Tibial artery (tissue), 4 donors: ENCODE measurements at places on chromosomes 12 and 14.

GRCh38 chr14:99078426-99078825 is 193.6 kb downstream of the BCL11B start:
- no peak for DNase-seq

DNA sequence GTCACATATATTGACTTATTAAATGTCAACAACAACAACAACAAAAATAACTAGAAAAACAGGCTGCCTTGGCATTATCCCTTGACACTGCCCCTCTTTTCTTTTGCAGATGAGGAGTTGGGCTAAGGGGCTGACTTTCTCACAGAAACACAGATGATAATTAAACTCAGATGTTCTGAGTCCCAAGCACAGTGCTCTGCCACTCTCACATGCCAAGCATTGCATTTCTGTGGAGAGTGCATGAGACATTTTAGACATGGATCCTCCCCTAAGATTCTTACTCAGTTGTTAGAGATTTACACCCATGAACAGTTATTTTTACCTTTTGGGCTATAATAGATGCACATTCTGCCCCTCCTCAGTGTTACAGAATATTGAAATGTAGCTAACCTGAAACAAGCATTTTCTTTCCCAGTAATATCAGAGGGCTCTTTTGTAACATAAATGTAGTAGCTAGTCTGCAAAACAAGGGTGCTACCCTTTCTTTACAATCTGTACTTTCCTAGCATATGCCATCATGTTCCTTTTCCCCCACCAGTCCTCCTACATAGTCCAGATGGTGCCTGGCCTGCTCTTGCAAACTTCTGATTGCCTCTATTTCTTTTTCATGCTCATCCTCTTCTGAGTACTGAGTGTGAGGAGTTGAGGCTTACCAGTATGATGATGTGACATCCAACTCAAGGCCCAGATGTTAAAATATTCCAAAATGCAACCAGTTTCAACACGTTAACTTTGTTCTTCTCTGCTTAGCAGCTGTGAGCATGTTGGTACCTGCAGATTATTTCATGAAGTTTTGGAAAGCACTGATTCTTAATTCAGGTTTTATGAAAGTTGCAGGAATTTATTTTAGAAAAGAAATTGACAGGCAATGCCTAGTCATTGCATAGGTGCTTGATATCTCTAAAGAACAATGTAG is 125.0 kb upstream of the ATP2B1 start:
- DNase-seq = no peak

DNA sequence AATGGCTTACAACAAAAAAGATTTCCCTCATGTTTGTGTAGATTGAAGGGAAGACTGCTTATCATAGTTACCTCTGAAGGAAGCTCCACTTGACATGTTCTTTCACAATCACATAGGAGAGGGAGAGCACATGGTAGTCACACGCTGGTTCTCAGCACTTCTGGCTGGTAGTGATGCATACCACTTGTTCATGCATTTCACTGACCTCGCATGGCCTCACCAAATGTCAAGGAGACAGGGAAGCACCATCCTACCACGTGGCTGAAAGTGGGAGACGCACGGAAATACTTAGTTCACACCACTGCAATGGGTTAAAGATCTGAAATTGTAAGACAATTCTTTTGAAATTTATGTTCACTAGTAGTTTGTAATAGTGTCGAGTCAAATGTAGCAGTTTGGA is 74.0 kb downstream of the PDE3A start:
- no peak for DNase-seq

DNA sequence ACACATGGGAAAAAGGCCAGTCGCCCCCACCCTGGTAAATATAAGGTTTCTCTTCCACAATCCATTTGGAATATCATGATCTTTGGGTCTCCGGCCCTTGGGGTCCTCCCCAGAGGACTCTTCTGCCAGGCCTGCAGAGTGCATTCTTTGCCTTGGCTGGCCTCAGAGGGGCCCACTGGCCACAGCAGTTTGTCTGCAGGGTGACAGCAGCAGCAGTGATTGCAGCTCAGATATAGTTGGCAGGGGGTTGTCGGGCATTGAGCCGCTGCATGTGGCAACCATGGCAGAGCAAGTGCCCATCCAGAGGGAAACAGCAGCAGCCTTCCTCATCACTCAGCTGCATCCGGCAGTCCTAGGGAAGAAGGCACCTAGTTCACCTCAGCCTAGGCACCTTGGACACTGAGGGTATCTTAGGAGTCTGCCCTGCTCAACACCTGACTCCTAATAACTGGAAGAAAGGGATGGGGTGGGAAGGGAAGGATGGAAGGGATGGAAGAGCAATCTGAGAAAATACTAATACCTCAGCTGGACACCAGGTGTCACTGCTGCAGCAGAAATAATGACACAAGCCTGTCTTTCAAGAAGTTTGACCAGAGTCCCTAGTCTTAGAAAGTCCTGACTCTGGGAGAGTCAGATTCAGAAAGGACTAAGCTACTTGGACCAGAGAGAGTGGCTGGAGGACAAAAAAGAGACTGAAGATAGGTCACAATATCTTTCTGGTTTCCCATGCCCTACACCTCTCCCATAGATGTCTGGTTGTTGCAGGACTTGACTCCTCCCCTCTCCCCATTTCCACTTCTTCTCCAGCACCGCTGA is 8.9 kb downstream of the AJUBA start:
- DNase-seq = no peak

DNA sequence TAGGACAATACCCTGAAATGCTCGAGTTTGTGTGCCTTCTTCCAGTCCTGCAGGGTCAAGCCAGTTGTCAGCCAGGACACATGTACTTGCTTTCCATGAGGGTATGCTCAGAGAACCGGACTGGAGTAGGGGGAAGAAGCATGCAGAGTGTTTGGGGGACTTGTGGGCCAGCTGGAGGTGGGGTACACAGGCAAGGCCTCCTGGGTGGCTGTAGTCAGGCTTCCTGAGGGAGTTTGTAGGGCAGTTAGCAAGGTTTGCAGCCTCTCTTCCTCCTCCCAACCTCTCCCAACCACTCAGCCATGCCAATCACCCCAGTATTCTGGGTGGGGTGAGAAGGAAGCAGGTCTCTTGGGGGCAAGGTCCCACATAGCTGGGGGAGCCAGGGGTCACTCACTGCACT is 47.0 kb upstream of the RHOJ start:
- DNase-seq = no peak

GRCh38 chr14:29310757-29311156 is 544.2 kb downstream of the FOXG1 start:
- no peak for DNase-seq

DNA sequence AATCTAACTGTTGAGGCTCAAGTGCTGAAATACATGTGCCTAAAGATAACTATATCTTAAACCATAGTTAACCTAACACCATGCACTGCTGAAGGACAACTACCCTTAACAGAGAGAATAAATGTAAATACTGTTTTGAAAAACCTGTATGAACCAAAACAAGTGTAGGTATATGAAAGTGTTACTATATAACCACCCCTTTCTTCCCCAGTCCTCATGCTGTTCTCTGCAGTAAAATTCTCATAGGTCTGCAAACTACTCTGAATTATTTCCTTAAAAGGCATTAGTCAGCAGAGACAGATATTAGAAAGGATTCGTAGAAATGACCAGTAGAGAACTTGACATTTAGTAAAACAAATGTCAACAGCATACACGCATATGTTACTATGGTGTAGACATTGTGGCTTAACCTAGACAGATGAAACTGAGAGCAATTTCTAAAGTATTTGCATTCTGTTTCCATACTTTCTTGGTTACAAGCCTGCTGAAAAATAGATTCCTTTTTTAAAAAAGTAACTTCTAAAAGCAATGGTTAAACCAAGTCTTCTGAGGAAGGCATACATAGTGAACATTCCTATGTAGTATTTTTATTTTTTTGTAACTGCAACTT is 13.9 kb downstream of the CSRP2 start:
- no peak for DNase-seq

DNA sequence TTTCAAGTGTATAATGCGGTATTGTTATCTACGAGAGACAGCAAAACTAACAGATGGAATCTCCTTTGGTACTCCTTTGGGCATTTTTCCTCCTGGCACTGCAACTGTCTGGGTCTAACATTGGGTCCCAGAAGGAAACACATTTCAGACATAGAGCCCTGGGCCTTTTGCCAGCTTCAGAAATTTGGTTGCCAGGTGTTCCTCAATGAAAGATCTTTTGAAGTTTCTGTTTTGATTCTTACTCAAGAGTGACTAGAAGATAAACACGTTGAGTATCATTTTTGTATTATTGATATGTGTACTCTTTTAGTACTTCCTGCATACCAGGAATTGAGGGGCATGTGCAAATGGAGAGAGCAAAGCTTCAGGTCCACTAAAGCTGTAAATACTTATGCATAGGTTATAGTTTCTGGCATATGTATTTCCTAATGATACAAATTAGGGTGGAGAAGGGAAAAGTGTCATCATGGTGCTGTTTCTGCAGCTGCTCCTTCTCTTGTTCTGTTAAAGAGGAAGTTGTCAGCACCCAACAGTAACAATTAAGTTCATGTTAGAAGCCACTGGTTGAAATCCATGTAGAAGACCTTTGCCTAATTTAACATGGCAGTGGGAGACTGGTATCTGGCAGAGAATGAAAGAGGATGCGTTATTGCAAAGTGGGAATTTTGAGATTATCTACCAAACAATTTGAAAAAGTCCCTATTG is 53.5 kb downstream of the SLC38A6 start:
- no peak for DNase-seq

DNA sequence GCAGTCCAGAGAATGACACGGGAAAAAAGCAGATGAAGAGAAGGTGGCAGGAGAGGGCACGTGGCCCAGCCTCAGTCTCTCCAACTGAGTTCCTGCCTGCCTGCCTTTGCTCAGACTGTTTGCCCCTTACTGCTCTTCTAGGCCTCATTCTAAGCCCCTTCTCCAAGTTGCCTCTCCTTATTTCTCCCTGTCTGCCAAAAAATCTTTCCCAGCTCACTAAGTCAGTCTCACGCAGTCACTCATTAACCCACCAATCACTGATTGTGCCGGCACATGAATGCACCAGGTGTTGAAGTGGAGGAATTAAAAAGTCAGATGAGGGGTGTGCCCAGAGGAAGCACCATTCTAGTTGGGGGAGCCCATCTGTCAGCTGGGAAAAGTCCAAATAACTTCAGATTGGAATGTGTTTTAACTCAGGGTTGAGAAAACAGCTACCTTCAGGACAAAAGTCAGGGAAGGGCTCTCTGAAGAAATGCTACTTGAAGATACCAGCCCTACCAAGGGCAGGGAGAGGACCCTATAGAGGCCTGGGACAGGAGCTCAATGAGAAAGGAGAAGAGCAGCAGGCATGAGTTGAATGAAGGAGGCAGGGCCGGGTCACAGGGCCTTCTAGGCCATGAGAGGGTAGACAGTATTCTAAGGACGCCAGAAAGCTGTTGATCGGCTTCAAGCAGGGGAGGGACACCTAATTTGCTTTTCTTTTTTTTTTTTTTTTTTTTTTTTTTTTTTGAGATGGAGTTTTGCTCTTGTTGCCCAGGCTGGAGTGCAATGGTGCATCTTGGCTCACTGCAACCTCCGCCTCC is 40.9 kb downstream of the DAD1 start:
- DNase-seq = no peak

- DNase-seq = no peak
Measured at GRCh38 chr14:89884761-89885160, 69.8 kb downstream of the EFCAB11 start.

DNA sequence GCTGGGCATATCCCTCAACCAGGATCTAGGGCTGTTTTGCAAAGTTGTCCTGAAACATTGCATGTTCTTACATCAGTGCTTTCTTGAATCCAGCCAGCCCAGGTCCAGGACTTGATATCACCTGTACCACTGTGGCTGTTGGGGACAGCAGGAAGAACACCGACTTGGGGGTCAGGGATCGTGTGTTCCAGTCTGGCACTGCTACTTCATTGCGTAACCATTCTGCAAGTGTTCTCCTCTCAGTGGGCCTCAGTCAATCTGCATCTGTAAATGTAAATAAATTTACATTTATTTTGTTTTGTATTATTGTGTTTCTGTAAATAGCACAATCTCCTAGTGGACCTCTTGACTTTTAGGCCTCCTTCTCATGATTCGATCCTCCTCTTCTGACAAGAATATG is 167.3 kb downstream of the SUDS3 start:
- no peak for DNase-seq

GRCh38 chr12:34208331-34209258 is 186.3 kb downstream of the ALG10 start:
- no peak for DNase-seq

DNA sequence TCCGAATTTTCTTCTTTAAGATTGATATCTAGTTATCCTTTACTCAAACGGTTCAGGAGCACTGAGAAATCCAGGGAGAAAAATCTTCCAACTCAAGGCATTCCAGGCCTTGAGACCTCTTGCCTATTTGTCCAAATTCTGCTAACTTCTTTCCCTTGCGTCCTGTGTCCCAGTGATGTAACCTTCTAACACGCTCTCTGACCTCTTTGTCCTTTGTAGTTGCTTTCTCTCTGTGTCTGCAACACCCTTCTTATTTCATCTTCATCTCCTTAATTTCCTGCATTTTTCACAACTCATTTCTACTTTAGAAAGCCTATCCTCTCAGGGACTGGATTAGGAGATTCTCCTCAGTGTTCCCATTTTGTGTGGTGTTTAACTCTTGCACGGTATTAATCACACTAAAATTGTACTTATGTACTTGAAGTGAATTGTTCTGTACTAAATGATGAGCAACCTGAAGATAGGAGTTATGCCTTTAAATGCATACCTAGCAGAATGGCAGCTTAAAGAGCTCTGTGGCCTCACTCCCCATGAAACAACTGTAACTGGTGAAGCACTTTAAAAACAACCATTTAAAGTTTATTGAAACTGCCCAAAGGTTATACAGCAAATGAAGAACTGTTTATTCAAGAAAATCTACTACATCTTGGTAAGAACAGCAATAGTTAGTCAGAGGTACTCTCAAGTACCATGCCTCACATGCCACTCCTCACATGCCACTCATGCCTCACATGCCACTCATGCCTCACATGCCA is 7.4 kb upstream of the SNAPC1 start:
- no peak for DNase-seq

GRCh38 chr14:44339231-44339630 is 167.9 kb downstream of the FSCB start:
- no peak for DNase-seq

- no peak for DNase-seq
Measured at GRCh38 chr12:76247026-76247646, 101.1 kb downstream of the BBS10 start.

DNA sequence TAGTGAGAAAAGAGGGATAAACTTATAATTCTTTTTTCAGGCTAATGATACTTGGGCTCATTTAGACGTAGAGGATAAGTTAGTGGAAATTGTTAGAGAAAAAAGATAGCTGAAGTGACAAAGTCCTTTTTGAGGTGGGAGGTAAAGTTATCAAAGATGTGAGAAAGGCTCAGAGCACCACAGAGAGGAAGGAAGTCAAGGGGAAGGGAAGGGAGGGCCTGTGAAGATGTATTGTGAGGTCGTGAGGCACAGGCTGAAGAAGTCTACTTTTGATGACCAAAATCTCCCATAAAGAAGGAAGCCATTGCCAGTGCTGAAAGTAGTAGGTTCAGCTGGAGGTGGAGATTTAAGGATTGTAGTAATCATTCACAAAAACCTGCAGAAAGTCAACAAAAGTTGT is 19.4 kb upstream of the PTGDR start:
- no peak for DNase-seq
